ENCODE measurements at places on chromosomes 3 and 15.

GRCh38 chr3:16338999-16339398 lies 74.0 kb downstream of the OXNAD1 start:
- H3K4me1 ChIP-seq, result peaks cover 62% of the 10 kb centered on the region
- peaks cover 44% of the 10 kb centered on the region for H3K36me3 ChIP-seq
- H3K4me3 ChIP-seq, result no peak overlapping the region
- no peaks in the 10 kb centered on the region for H3K27me3 ChIP-seq
- peak; percentile 35 for DNase-seq
- H3K27ac ChIP-seq, result peak overlapping the region; percentile 84

GRCh38 chr3:49513494-49514124 lies 40.7 kb upstream of the BSN start:
- no peaks in the 10 kb centered on the region for H3K27me3 ChIP-seq
- H3K4me1 ChIP-seq, result no peaks in the 10 kb centered on the region
- no peak overlapping the region for H3K27ac ChIP-seq
- peaks cover 19% of the 10 kb centered on the region for H3K36me3 ChIP-seq
- no peak overlapping the region for H3K4me3 ChIP-seq
- no peak for DNase-seq

- H3K4me3 ChIP-seq, result no peak overlapping the region
- H3K27me3 ChIP-seq, result peaks cover 8% of the 10 kb centered on the region
- DNase-seq, result no peak
- no peaks in the 10 kb centered on the region for H3K4me1 ChIP-seq
Measured at GRCh38 chr15:71096676-71097075, 18.6 kb upstream of the THSD4 start.

DNA sequence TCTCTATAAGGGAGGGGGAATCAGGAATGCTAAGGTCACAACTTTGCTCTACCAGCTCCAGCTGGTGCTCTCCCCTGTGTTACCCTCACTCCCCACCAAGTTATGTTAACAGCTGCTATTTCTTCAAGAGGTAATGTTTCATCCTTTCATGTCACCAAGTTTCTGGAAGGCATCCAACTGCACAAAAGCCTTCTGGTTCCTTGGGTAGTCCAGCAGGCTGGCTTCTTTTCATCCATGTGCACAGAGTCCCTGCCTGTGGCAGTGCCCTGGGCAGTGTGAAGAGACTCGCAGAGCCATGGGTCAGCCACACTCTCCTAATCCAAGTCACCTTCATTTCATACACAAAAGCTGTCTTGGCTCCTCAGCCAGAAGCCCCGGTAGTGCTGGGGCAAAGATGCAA lies 737.5 kb upstream of the LMCD1 start:
- no peaks in the 10 kb centered on the region for H3K4me1 ChIP-seq
- no peaks in the 10 kb centered on the region for H3K27me3 ChIP-seq
- H3K27ac ChIP-seq, result no peak overlapping the region
- no peak overlapping the region for H3K4me3 ChIP-seq

- peak; percentile 8 for DNase-seq
- no peak overlapping the region for H3K27ac ChIP-seq
- peaks cover 13% of the 10 kb centered on the region for H3K4me1 ChIP-seq
Measured at GRCh38 chr3:61562721-61563312, 1.4 kb downstream of the PTPRG start.

GRCh38 chr3:161946443-161946960 lies 449.9 kb downstream of the OTOL1 start:
- no peak overlapping the region for H3K27ac ChIP-seq
- H3K36me3 ChIP-seq, result no peaks in the 10 kb centered on the region
